ENCODE measurements at places on chromosomes 16 and 17.
A peak's percentile ranks its signal among the peaks of the same experiment; 100 is the strongest.

GRCh38 chr16:84050316-84050715, 7.7 kb upstream of the SLC38A8 start:
- DNase-seq = no peak

DNA sequence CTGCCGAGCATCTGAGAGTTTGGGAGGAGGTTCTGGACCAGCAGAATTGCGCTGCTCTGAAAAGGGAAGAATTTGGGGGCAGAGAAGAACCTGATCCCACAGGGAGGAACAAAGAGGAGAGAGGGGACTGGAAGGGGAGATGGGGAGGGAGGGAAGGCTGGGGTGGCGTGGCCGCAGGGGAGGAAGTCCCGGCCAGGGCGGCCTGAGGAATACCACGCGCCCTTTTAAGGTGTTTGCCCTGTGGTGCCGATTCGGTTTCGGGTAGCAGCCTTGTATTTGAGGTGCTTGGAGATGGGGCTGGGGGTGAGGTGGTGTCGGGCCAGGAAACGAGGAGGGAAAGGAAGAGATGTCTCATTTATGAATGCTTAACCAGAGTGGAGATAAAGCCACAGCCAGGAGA, 51.3 kb downstream of the AKAP1 start:
- DNase-seq = no peak

GRCh38 chr17:15456972-15457722, 10.3 kb downstream of the CDRT4 start:
- DNase-seq = no peak

GRCh38 chr16:83568345-83568744, 239.4 kb upstream of the HSBP1 start:
- no peak for DNase-seq

- DNase-seq = no peak
These were observed 326 bp downstream of the SRCIN1 start for GRCh38 chr17:38605411-38605840.

DNA sequence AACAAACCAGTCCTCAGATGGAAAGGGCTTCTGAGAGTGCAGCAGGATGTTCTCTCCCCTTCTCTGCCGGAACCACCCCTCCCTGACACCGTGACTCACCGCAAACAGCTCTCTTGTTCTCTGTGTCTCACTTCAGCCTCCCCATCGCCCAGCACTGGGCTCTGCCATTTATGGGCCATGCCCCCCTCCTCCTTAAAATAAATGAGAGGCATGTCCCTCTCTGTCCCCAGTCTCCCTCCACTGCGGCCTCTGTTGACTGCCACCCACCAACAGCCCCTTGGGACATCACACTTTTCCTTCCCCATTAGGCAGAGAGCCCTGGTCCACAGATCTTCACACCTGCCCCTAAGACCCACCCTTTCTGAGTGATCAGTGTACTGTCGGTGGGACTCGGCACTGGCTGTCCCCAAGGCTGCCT, 6.3 kb downstream of the CCDC102A start:
- DNase-seq = peak; percentile 41

DNA sequence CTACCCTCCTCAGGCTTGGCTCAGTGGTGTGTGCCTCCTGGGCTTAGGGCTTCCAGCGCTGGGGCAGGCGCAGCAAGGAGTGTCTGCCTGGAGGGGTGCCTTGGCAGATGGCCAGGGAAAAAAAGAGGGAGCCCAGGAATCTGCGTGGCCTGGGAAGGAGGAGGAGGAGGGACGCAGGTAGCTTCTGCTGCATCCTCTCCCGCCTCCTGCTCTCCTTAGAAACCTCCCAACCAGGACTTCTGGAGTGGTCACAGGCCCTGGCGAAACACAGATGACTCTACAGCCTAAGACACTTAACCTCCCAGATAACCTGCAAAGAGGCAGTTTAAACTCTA, 7.3 kb upstream of the BCAR1 start:
- DNase-seq = no peak

DNA sequence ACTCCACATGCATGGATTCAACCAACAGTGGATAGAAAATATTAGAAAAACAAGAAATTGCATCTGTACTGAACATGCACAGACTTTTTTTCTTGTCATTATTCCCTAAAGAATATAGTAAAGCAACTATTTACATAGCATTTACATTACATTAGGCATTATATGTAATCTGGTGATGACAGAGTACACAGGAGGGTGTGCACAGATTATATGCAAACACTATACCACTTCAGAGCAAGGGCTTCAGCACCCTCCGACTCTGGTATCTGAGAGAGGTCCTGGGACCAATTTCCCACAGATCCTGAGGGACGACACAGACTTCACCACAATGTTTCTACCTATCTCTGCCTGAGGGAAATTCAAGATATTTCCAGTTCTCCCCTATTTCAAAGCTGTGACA, 25.3 kb upstream of the KCTD5 start:
- no peak for DNase-seq

DNA sequence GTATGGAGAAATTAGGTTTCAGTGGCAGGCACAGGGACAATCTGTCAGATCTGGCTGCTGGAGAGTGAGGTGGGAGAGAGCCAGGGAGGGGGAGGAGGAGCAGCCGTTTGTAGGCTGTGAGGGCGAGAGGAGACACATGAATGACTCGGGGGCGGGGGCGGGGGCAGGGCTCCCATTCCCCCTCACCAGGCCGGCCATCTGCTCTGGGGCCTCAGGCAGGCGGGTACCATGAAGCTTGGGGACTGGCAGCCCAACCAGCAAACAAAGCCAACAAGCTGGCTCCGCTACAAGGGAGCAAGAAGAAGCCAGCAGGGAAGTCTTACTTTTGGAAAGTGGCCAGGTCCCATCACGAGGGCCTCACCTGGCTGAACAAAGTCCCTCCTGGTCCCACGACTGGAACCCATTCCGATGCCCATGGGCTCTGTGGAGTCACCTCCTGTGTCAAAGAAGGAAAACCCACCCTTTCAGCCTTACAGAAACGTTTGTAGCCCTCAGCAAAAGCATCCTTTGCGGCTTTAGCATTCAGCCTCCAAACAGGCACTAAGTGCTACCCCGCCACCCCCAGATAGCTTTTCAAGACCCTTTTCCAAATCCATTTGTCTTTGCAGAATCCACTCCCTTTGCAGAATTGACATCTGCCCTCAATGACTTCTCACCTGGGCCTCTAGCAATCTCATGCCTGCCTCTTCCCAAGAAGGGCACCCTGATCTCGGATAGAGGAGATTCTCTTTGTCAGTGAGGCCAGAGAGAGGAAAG, 9.2 kb upstream of the SSTR2 start:
- no peak for DNase-seq

Data from stimulated activated CD8-positive, alpha-beta memory T cell treated with anti-CD3 and anti-CD28 coated beads, Interleukin-7, amount 100 ng/mL, for 24 hours (primary cell).